ENCODE measurements at places on chromosomes 1 and 21.

- DNase-seq: no peak
These were observed 75.4 kb upstream of the TTC34 start for GRCh38 chr1:2876846-2877245.

GRCh38 chr21:44356636-44357035 lies 3.2 kb downstream of the TRPM2 start:
- DNase-seq: no peak

GRCh38 chr1:89724369-89725010 lies 91.6 kb downstream of the LRRC8C start:
- no peak for DNase-seq

DNA sequence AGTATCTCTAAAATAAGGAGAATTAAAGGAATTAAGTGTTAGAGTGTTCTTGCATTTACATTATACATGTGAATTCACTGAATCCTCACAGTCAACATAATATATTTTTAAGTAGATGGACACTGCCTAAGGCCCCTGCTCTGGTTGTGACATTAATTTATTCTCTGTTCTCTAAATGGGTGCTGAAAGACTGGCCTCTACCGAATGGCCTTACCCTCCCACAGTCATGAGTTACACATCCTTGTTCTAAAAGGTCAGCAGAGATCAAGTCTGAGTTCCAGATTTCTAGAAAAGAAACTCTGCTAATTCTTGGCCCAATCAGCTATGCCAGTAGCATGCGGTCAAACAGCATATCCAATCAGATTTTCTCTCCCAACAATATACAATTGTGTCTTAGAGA lies 193.2 kb downstream of the TM2D1 start:
- DNase-seq: no peak

GRCh38 chr1:222787729-222788128 lies 27.1 kb upstream of the DISP1 start:
- DNase-seq: no peak

GRCh38 chr1:214492401-214493075 lies 58.9 kb downstream of the PTPN14 start:
- no peak for DNase-seq

- DNase-seq: no peak
These were observed 136.9 kb downstream of the RWDD3 start for GRCh38 chr1:95370691-95371562.

GRCh38 chr1:15940110-15941043 lies 35.5 kb downstream of the ZBTB17 start:
- DNase-seq: no peak

GRCh38 chr1:210340841-210341240 lies 12.1 kb downstream of the HHAT start:
- no peak for DNase-seq

- DNase-seq: no peak
These were observed 26.3 kb upstream of the NEK2 start for GRCh38 chr1:211701733-211702132.

DNA sequence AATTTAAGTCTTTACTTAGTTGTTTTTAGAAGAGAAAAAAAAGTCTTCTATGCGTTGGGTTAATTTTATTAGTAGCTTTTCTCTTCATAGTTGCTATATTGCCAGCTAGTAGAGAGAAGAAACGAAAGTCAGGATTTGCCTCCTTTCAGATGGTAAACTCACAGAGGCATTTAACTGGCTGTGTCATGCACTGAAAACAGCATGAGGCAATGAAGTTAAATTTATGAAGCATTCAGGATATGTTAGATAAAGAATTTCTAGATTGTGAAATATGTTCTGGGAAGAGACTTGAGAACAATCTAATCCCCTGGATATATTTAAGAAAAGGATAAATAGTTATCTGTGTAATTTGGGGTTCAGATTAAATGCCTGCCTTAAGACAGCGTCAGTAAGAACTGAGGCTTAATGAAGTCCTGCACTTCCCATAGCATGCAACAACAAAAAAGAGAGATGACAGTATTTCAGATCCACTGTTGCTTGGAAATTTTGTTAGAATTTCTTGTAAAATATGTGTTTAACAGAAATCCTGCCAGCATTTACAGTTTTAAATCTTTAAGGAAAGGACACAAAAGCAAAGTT lies 1.7 kb downstream of the ANGPTL1 start:
- no peak for DNase-seq

DNA sequence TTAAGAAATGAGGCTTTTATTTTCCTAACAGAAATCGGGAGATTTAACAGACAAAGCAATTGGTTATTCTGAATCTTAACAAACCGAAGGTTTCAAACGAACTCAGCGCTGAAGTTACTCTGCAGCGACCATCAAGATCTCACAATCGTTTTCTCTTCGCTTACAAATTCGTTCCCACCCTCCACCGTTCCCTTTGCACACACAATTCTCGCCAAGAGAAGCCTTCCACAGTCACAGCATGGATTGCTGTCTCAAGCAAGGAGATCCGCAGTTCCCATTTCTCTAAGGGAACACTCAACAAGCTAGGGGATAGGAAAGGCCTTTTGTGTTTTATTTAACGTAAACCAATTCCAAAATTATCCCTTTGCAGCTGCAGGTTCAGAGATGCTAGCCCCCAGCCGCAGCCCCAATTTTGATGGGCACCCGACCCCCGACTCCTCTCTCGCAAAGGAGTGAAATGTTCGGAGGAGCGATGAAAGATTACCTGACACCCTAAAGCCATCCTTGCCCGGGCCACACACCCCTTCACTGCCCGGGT lies 755 bp downstream of the FBXO42 start:
- no peak for DNase-seq

DNA sequence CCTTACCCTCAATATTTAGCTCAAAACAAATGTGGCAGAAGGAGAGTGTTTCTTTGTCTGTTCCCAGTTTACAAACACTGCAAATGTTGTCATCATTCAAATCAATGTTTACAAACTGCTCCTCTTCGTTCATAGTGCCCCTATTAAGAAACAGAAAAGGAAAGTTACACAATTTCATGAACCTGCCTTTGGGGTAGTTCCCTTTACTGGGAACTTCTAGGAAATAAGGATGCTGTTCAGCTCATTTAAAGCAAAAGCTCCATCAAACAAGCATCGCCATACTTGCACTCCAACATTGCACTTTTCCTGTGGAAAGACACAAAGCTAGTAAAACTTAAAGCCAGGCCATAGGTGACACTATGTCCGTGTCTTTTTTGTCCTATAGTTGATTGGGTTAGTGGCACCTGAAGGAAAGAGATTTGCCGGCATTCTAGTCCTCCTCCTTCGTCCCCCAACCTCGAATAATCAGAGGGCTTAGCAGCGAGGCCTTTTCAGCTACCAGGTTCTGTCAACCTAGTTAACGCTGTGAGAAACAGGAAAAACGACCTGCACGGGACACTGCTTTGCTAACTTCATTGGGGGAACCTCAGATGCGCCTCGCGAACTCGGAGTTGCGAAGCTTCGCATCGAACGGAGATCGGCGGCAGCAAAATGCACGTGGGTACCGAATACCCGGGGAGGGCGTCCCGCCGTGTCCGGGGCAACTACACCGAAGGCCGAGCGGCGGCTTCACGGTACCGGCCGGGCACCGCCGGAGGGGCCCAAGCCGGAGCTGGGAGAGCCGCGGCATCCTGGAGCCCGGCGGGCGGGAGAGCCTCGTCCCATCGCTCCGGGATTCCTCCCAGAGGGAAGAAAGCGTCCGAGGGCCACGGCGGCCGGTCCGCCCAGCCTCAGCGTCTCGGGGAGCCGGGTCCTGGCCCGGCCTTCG lies 706 bp downstream of the C21orf91 start:
- peak; percentile 73 for DNase-seq

GRCh38 chr1:2157856-2158255 lies 36.7 kb downstream of the FAAP20 start:
- no peak for DNase-seq

DNA sequence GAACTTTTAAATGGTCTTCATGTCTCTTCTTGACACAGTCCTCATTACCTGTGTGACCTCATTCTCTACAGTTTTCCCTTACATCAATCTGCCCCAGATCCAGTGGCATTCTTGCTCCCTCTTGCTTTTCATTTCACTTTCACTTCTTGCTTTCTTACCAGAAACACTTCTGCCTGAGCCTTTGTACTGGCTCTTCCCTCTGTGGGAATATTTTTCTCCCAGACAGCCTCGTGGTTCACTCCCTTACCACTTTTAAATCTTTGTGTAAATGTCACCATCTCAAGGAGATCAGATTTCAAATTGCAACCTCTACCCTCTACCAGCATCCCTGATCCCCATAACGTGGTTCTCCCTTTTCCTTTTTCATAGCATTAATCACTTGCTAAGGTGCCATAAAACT lies 73.2 kb downstream of the DISC1 start:
- no peak for DNase-seq

GRCh38 chr21:45270306-45270821 lies 17.3 kb downstream of the POFUT2 start:
- DNase-seq: peak; percentile 38

DNA sequence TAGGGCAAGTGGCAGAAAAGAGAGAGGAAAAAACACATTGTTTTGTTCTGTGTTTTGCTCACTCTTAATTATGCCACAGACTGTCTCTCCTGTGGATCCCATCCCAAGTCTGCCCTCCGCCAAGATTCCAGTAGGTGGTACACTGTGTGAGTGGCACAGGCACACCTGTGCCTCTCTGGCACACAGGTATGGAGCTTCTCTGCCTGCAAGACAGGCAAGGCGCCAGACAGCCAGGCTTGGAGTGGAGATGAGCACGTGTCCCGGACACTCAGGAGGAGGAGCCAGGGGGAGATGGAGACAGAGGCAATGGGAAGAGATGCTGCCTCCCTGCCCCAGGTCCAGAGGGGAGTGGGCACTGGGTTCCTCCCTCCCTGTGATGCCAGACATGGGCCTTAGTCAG lies 6.5 kb upstream of the GRIK3 start:
- DNase-seq: no peak

DNA sequence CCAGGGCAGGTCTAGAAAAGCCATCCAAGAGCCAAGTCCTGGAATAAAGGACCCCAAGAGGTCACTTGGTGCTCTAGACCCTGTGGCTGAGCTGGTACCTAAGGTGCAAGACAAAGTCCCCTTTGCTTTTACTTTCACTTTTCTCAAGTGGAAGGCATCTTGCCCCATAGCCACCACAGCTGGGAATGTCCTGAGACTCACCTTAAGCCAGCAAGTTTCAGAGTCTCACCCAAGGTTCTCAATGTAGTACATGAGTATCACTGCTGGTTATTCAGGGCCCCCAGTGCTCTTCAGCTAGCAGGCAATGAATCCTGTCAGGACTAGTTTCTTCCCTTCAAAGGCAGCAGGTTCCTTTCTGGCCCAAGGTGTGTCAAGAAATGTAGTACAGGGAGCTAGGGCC lies 67.5 kb downstream of the UROD start:
- no peak for DNase-seq

DNA sequence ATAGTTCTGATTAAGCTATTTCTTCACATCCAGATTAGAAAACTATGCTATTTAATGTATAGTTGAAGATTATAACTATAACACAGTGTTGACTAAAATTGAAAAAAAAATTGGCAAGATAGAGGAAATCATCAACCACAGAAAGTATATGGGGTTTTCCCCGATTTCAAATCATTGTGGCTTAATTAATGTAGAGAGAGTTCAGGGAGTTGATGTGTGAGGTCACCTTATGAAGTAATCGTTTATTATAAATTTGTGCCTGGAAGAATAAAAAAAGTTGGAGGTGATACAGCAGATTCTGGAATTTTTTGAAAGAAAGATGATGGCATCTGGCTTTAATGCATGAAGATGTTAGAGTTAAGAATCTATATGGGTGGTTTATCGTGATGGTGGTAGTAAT lies 84.3 kb downstream of the PTGS2 start:
- DNase-seq: no peak

DNA sequence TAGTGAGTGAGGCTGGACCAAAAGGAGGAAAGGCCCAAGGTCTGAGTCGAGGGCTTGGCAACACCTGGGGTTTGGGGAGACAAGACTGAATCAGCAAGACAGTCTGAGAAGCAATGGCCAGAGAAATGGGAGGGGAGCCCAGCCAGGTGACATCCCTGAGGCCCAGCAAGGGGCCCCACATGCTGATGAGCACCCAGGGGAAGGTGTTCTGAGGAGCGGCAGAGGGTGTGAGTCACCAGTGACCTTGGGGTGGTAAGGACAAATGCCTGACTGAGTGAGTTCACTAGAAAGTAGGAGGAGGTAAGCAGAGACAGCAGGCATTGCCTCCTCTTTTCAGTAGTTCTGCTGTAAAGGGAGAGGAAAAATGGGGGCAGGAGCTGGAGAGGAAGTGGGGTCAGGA lies 192.4 kb upstream of the GALNT2 start:
- no peak for DNase-seq

DNA sequence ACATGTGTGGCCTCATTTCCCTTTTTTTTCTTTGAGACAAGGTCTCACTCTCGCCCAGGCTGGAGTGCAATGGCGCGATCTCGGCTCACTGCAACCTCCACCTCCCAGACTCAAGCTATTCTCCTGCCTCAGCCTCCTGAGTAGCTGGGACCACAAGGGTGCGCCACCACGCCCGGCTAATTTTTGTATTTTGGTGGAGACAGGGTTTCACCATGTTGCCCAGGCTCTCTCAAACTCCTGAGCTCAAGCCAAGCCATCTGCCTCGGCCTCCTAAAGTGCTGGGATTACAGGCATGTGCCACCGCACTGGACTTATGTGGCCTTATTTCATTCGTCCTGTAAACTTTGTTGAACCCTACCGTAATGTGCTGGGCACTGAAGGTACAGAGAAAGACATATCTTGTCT lies 569 bp upstream of the WARS2 start:
- no peak for DNase-seq

DNA sequence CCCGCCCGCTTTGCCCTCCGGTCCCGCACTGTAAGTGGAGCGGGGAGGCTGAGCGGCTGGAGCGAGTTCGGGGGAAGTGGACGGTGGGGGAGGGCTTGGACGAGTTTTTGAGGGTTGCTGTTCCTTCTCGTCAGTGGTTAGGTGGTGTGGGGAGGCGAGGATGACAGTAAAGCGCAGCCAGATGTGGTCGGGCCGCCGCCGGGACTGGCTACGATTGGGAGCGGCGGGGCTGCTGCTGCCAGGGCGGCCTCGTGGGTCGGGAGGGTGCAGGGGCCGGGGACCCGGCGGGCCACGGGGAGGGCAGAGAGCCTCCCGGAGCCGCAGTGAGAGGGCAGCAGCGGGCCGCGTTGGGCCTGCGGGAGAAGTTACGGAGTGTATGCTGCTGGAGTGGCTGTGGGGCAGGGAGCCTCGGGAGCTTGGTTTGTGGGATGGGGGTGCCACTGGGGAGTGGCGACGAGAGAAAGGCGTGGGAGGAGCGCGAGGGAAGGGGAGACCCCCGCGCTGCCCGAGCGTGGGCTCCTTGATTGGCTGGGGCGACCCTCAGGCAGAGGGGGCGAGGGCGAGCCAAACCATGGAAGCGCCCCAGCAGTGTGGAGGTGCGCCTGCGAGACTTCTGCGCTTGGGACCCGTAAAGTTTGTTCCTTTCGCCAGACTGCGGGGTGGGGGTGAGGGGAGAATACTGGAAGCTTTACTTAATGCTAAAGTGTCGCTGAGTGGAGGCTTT lies 2.1 kb downstream of the ADGRL2 start:
- peak; percentile 87 for DNase-seq

- no peak for DNase-seq
These were observed 3.3 kb upstream of the SNRPE start for GRCh38 chr1:203858055-203858454.

DNA sequence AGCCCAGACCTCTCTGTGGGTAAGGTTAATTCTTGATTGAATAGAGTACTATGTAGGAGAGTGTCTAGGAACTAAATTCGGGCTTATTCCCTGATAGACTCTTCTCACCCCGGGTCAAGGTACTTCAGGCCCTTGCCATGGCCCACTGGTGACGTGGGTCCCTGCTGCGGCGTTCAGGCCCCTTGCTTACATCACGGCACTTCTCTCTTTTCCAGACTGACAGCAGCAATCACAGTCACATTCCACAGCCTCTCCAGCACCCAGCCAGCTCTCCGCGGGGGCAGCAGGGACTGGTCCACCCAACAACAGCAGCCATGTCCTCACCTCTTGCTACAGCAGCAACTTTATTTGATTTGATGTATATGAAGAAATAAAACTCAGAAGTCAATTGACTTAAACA lies 401.2 kb upstream of the VAMP3 start:
- no peak for DNase-seq
